ENCODE measurements at places on chromosomes 1 and 21.

DNA sequence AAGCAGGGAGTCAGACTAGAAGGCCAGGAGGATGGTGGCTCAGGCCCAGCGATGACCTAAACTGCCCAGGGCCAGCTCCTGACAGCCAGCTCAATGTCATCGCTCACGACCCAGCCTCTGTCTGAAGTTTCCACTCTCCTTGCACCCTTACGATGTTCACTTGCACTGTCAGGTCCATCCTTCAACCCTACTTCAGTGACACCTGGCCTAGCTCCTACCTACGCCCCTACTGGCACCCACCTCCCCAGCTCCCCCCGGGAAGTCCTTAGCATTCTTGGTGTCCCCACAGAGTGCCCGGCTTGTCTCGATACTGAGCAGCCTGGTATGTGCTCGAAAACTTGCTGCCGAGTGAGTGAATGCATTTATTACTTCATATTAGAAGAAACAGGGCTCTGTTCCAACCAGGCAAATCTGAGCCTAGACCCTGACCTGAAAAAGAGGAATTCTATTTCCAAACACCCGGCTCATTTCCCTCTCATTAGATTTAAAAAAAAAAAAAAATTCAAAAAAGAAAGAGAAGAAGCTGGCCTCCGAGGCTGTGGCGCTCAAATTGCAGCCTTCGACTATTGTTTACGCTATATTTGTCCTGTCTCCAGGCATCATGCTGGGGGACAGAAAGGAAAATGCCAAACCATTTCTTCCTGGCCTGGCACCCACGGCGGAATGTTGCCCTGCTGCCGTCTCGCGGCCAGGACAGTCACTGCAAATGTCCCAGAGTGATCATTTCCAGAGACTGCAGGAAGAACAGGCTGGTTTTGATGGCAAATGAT lies 29.8 kb upstream of the LRRC38 start:
- no peak for DNase-seq

DNA sequence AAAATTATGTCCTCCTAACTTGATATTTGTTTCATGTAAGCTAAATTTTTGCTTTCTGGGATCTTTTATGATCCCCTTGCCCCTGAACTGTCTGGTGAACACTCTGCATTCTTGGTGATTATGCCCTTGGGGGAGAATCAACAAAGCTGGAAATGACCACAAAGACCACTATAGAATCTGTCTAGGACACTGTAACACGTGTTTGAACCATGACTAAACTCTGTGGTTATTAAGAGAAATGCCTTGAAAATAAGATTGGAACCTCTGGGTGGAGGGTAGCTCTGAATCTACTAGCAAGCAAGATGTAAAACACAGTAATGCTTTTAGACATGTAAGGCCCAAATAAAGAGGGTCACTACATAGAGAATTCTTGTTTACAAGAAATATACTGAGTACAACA lies 237.5 kb downstream of the HMCN1 start:
- no peak for DNase-seq

- no peak for DNase-seq
These were observed 359.2 kb downstream of the RRAGC start for GRCh38 chr1:38500352-38500751.

DNA sequence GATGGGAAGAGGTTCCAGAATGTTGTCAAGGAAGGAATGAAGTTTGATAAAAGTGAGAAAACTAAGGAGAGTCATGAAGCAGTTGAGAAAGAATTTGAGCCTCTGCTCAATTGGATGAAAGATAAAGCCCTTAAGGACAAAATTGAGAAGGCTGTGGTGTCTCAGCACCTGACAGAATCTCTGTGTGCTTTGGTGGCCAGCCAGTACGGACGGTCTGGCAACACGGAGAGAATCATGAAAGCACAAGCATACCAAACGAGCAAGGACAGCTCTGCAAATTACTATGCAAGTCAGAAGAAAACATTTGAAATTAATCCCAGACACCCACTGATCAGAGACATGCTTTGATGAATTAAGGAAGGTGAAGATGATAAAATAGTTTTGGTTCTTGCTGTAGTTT lies 142.8 kb downstream of the CDC7 start:
- no peak for DNase-seq

DNA sequence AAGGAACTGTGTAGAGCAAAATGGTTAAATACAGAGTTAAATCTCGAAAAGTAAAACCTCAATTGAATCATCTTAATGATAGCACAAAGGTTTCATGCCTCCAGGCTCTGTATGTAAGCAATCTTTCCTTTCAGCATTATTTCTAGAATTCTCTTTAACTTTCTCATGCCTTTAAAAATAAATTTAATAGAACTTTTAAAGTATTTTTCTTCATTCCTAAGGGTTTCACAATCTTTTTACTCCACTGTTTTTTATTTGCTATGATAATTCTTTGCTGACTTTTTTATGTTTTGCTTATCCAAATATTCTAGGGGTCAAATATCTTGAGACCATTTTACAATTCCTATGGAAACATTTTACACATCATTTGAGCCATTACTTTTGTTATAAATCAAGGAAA lies 288.0 kb downstream of the BACH1 start:
- no peak for DNase-seq

DNA sequence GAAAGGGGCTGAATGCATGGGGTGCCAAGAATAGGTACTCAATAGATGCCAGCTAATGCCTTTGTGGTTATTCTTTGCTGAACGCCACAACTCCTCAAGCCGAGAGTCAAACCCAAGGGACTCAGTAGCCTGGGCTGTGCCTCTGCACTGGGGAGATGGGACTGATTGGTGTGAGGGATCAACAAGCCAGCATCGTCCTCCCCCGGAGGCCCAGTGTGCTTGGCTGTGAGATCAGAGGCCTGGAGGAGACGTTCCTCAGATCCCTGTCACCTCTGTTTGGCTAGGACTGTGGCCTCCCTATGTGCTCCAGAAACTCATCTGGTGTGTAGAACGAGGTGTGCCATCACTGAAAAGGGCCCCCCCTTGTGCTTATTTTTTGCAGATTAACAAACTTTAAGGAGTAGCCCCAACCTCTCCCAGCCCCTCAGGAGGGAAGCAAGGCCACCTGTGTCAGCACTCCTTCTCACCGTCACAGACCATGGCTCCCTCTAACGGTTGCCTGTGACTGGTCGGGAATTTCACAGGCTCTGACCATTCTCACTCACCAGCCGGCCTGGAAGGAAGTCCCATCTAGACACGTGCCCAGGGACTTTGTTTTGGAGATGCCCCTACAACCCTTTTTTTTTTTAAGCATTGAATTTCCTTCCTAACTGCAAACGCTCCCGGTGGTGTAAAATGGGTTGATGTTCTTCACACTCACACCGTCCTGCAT lies 194.0 kb upstream of the VAMP3 start:
- no peak for DNase-seq

- no peak for DNase-seq
These were observed 203.9 kb downstream of the TOMM20 start for GRCh38 chr1:234924450-234925355.

GRCh38 chr1:28185071-28185470 lies 8.6 kb upstream of the PTAFR start:
- DNase-seq, result no peak

- DNase-seq, result no peak
These were observed 13.2 kb upstream of the IGSF3 start for GRCh38 chr1:116680752-116681151.

- no peak for DNase-seq
These were observed 45.9 kb upstream of the CRB1 start for GRCh38 chr1:197222025-197222685.

GRCh38 chr1:79716447-79716846 lies 709.9 kb upstream of the ADGRL4 start:
- DNase-seq, result no peak

DNA sequence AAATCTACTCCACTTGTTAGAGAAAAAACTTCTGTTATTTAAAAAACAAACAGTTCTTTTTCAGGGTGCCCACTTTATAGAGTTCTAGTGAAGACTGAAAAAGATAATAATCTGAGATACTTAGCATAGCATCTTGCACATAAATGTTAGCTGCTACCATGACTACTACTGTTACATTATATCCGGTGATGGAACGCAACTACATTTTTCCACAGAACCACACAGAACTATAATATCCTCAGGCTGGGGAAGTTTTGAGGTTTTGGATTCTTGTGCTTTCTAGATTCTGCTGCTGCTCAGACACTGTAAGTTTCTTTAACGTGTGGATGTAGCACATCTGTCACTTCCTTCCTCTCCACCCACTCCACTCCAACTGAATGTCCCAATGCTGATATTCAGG lies 110.3 kb downstream of the PTPN14 start:
- no peak for DNase-seq

GRCh38 chr1:70719154-70719553 lies 308.1 kb downstream of the CTH start:
- no peak for DNase-seq

GRCh38 chr1:59604191-59604590 lies 210.6 kb upstream of the HOOK1 start:
- no peak for DNase-seq

DNA sequence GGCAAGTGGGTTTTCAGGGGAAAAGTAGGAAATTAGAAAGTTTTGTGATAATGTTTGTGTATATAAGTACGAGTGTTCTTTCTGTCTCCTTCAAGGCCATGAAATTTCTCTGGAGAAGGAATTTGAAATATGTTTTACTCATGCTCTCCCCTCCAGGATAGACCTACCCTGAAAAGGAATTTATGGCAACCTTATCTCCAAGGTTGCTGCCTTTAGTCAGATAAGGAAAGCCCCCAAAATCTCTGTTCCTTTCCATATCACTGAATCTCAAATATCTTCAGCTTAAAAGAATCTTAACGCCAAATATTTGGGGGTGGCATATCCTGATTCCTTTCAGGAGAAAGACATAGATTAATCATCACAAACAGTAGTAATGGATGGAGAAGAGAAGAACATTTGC lies 499 bp upstream of the C4BPB start:
- DNase-seq, result no peak

- DNase-seq, result no peak
These were observed 71.8 kb upstream of the PKN2 start for GRCh38 chr1:88612292-88612691.

- DNase-seq, result no peak
These were observed 9.7 kb upstream of the LAD1 start for GRCh38 chr1:201408834-201409200.

GRCh38 chr1:17053086-17053684 lies 647 bp downstream of the SDHB start:
- no peak for DNase-seq

DNA sequence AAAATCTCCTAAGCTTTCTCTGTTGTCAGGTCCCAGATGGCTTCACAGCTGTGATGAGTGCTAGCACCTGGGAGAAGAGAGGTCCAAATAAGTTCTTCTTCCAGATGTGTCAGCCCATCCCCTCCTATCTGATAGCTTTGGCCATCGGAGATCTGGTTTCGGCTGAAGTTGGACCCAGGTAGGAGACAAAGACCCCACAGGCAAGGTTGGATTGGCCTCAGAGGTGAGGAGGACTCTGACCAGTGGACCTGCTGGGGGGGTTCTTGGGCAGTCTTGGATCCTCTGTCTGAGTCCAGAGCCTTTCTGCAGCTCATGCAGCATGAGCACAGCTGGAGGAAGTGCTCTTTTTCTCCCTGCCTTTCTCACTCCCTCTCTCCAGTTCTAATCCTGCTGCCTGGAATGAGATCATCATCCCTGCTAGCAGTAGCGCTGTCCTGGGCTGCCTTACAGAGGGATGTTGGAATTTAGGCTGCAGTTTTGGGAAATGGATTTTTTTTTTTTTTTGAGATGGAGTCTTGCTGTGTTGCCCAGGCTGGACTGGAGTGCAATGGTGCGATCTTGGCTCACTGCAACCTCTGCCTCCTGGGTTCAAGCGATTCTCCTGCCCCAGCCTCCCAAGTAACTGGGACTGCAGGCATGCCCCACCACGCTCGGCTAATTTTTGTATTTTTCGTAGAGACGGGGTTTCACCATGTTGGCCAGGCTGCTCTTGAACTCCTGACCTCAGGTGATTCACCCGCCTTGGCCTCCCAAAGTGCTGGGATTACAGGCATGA lies 7.1 kb downstream of the RNPEP start:
- no peak for DNase-seq

GRCh38 chr1:58883888-58884482 lies 100.1 kb upstream of the JUN start:
- no peak for DNase-seq

GRCh38 chr21:38386967-38387366 lies 111.3 kb downstream of the ERG start:
- no peak for DNase-seq

- no peak for DNase-seq
These were observed 4.1 kb downstream of the GRHL3 start for GRCh38 chr1:24323281-24323680.

DNA sequence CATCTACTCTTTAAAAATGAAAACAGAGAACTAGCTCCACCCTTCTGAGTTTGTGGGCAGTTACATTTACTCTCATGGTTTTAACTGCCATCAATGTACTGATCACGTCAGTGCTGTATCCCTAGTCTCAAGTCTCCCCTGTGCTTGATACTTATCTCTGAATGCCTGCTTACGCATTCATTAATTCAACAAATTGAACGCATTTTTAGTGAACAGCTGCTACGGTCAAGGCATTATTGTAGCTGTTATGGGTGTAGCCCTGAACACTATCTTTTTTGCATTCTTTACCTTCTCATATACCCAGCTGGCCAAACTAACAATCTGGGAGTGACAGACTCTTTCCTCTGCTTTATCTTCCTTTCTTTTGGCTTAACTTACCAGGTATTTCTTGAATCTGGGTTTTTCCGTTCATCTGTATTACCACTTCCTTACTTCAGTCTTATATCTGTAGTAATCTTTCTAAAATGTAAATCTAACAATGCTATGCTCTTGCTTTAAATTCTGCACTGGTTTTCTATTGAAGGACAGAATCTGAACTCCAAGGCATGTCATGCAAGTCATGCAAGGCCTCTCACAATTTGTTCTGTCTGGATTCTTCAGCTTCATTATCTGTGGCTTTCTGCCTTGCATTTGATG lies 33.3 kb downstream of the SMG7 start:
- no peak for DNase-seq

- no peak for DNase-seq
These were observed 564.7 kb downstream of the PTPRU start for GRCh38 chr1:29801003-29801402.

DNA sequence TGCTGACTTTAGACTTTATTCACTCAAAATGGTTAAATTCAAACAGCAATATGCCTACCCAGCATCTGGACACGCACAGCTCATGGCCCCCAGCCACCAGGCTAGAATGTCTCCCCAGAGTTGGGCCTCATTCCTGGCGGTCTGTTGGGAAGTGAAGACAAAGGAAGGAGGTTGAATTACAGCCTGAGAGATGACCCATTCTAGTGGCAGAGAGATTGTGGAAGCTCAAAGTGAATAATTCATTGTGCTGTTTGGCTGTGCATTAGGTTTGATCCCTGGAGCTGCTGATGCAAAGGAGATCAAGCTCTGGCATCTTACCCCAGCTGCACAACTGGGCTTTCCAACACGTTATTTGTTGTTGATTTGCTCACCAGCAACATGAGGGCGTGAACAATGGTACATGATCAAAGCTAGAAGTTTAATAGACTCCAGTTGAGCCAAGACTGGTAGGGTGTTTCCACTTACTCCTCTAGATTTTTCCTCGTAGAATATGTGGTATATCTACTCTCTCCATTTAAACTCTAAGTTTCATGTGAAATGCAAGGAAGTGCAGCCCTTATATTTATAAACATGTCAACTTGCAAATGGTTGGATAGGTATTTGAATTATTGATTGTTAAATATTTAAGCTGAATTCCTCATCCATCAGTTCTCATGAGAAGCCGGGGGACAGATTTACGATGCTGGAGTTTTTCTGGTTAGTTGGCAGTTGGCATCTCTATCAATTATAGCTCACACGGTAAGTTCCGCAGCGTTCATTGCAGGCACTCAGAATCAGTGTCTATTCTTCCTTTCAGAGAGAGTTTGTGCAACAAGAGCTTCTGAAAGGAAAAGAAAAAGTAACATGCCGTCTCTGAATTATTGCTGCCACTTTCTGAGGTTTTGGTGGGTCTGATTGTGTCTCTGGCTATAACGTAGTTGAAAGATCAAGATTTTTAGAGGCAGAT lies 222.7 kb downstream of the TM2D1 start:
- no peak for DNase-seq
